ENCODE measurements at places on chromosomes 6 and 20.

DNA sequence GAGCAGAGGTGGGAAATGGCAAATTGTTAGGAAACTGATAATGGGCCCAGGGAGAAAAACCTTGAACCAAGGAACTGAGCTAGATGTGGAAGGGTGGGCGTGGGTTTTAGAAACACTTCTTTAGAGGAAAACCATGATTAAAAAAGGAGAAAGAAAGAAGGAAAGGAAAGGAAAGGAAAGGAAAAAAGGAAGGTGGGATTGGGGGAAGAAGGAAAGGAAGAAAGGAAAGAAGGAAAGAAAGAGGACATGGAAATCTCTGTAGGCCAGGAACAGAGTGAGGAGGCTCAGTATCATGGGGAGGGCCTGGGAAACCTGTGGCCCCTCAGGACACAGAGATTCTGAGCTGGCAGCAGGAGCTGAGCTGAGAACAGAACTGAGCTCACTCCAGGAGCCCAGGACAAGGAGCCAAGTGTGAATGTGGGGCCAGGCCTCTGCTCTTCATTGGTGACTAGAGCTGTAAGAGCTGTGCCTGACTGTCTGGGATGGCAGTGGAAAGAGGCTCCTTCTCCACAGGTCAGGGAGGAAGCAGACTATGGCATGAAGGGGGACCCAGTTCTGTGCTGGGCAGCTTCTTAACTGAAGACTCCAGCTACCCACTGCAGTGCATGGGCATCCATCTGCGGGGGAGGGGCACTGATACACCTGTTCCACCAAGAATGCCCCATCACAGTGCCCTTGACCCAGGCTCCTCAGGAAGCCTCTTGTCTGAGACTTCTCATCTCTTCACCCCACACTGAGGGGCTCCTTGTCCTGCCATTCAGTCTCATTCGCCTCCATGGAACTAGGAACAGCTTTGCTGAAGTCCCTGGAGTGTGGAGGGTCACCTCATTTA, 116.1 kb upstream of the BACH2 start:
- DNase-seq, result no peak

DNA sequence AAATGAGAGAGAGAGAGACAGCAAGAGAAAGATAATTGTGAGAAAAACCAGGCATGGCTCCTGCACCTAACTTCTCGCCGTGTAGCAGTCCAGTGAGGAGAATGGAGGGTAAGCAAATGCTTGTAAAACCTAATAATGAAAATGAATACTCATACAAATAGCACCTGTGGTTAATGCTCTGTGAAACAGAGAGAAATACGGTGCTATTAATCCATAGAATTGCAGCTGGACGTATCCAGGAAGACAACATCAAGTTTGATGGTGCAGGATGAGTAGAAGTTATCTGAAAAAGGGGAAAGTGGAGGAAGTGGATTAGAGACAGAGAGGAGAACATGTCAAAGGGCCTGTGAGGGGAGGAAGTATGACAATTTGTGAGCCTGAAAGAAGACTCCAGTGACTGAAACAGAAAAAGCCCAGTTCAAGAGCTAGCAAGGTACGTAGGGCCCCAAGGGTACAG, 89.4 kb upstream of the PAK5 start:
- no peak for DNase-seq

DNA sequence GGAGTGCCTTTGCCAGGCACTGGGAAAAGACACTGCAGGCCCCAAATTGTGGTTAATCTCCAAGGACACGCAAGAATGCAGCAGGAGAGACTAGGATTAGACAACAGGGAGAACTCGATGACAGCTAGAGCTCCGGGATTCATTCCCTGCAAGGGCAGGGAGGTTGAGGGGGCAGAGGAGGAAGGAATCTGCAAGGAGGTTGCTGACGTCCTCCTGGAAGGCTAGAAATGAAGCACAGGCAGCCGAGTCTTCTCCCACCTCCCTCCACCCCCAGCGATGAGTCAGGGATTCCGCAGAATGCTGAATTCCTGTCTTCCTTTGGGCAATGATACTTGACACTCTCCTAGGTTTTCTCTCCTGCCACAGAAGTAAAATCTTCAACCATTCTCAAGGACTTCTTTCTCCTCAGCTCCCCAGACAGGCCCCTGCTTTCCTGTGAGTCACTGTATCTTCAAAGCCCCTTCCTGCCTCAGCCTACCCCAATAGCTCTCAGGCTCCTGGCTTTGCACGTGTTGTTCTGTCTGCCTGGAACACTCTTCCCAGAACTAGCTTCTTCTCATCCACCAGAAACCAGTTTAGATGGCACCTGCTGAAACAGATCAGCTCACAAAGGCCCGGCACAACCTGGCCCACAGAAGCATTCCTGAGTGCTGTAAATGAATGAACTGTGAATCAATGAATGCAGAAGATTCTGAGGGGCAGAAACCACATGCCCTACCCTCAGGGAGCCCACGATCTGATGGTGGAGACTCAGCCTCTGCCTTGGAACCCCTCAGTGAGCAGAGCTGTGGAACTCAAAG, 85.6 kb downstream of the MRPL14 start:
- DNase-seq, result peak; percentile 99

DNA sequence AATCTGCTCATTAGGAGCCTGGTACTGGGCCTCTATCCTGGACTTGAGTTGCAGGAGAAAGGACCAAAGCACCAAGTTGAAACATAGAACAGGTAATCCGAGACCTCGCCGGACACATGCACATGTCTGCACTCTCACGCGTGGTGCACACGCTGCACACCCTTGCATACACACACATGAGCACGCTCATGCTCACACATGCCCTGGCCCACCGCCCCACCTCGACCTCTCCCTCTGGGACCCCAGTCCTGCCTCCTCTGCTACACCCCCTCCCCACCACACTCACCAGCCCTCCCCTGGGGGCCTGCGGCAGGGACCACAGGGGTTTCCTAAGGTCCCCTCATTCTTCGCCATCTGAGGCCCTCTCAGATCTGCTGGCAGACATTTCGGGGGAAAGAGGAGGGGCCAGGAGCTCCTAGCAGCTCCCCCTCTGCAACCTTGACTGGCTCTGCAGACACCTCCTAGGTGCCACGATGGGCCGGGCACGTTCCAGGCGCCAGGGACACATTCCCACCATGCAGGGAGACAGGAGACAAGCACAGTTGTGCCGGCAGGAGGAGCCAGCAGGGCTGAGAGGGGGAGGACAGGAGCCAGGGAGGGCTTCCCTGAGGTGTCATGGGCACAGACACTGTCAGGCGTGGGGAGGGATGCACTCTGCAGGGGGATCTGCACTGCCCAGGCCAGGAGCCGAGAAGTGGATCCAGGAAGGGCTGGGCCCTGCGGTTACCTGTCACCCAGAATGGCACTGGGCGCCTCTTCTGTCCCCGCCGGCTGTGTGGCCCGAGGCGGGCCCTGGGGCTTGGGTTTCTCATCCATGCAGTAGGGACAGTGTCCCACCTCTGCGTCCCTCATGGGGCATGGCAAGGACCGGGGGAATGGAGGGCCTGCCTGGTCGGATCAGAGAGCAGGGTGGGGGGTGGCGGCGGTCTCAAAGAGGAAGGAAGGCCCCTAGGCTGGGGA, 25.6 kb upstream of the LSM14B start:
- DNase-seq, result no peak

DNA sequence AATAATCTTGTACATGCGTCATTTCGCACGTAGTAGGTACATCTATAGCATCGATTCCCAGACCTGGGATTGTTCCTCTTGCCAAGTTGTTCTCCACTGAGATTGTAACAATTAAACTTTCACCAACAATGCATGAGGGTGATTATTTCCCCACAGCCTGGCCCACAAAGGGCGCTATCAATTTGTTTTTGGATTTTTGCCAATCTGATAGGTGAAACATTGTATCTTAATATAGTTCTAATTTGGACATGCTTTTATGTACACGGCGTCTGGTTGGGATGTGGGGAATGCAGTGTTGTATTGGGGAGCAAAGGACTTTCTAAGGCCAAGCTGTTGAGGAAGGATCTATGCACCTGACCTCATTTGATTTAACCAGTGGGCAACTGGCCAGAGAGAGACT, 59.5 kb downstream of the VEGFA start:
- DNase-seq, result no peak

- no peak for DNase-seq
Observed at GRCh38 chr6:11492464-11493290, 44.9 kb upstream of the TMEM170B start.

- no peak for DNase-seq
Observed at GRCh38 chr20:34282041-34282440, 21.1 kb downstream of the AHCY start.

GRCh38 chr20:53734006-53734688, 140.5 kb upstream of the ZNF217 start:
- DNase-seq, result no peak

- peak; percentile 47 for DNase-seq
Observed at GRCh38 chr20:48787861-48788375, 39.9 kb downstream of the PREX1 start.

DNA sequence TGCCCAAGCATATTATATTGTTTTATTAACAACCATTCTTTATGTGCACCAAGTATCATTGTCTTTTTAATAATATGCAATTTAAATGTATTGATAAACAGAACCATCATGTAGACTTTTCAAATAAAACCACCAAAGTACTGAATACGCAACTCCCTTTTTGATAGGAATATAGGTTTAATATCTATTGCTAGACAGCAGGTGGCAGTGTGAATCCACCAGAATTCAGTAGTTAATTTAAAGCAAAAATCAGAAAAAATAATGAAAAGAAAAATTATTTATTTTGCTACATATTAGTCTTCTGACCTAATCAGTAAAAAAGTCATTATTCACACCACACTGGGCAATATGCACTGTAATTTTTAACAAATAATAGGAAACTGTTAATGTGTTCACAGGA, 143.7 kb downstream of the KLHL32 start:
- peak; percentile 49 for DNase-seq

DNA sequence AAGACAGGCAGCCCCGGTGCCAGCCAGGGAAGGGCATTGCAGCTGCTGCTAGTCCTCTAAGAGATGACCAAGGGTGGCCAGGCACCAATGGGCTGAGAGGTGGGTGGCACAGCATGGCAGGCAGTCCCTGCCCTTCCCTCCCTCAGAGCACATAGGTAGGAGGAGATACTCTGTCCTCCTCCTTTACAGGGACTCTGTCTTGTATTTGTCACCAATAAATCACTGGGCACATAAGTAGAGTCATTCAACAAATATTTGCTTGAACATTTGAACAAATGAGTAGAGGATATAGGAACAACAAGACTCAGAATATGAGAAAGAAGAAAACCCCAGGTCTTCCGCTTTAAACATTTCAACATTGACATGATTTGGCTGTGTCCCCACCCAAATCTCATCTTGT, 69.4 kb upstream of the CLDN20 start:
- no peak for DNase-seq

GRCh38 chr6:134166511-134167261, 114.3 kb upstream of the SLC2A12 start:
- peak; percentile 67 for DNase-seq

DNA sequence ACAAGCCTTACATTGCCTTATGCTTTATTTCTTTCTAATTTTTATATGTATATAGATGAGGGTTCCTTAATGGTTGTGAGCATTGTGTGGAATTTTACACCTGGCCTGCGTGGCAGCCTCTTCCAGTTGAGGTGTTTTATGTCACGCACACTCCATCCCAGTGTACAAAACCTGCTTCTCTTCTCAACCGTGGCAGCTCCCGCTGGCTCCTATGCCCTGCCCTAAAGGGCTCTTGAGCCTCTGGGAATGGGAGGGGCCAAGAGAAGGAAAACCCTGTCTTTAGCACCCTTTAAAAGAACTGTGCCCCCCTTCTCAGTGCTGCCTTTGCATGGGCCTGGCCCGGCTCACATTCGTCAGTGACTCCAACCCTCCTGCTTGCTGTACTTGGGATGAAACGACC, 4.3 kb upstream of the DNAJC5 start:
- no peak for DNase-seq

Data from IMR-90 (cell line).